Brain pericyte (primary cell): ENCODE measurements at places on chromosomes 6 and 20.

DNA sequence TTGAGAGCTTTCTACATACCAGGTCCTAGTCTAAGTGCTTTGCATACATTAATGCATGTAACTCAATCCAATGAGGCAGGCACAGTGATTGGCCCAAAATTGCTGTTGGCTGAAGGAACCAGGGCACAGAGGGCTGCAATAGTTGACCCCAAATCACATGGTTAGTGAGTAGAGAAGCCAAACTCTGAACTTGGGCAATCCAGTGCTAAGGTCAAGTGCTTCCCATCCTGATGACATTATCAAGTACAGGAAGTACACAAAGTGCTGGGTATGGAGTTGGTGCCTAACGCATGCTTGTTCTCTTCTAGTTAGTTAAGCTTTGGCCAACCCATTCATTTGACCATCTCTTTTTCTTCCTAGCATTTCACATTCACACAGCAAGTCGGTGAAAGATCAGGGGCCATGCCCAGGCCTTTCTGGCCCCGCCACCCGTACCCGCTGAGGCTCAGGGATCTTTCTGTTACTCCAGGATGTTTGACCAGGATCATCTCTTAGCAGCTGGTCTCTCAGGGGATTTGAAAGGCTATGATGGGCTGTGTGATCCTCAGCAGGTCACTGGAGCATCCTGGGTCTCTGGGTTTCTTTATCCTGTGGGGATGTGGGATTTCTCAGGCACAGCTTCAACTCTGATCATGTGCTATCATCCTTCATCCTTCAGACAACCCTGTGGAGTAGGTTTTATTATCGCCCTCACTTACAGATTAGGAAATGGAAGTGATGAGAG is 7.0 kb downstream of the KCNB1 start:
- no peak for DNase-seq

- DNase-seq: no peak
These were observed 53.8 kb upstream of the SLC22A23 start for GRCh38 chr6:3510617-3511016.

GRCh38 chr6:25547797-25548196 is 104.2 kb upstream of the SCGN start:
- DNase-seq: no peak

GRCh38 chr20:58576603-58576970 is 61.4 kb upstream of the APCDD1L start:
- DNase-seq: no peak

- DNase-seq: no peak
These were observed 136.5 kb downstream of the ELOVL4 start for GRCh38 chr6:79810871-79811270.

DNA sequence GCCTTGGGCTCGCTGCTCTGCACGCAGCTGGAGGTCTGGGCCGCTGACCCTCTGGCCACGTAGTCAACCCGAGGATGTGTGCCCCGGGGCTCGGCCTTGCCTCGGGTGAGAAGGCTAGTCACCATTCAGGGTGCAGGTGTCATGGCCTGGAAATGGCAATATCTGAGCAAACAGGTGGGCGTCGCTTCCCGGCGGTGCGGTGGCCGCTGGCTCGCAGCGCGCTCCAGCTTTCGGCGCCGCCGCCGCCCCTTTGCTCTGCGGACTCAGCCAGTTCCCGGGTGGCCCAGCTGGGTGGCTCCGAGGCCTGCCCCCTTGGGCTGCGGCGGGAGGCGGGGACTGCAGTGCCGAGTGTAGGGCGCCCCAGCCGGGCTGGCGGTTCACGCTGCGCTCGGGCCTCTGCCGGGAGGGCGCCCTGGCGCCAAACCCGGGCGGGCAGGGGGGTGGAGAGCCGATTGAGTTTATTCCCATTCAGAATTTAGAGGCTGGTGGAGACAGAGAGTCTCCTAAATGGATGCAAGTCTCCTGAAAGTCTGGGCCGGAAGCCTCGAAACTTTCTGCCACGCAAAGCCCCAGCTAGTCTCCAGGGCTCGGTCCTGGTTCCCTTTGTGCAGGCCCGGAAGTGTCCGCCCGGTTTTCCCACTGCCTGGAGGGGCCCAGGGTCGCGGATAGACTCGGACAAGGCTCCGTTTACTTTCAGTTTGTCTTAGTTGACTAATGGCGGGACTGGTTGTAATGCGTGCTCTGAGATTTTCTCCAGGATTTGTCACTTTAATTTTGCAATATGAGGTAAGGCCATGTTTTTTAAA is 11.3 kb upstream of the TFAP2A start:
- no peak for DNase-seq

DNA sequence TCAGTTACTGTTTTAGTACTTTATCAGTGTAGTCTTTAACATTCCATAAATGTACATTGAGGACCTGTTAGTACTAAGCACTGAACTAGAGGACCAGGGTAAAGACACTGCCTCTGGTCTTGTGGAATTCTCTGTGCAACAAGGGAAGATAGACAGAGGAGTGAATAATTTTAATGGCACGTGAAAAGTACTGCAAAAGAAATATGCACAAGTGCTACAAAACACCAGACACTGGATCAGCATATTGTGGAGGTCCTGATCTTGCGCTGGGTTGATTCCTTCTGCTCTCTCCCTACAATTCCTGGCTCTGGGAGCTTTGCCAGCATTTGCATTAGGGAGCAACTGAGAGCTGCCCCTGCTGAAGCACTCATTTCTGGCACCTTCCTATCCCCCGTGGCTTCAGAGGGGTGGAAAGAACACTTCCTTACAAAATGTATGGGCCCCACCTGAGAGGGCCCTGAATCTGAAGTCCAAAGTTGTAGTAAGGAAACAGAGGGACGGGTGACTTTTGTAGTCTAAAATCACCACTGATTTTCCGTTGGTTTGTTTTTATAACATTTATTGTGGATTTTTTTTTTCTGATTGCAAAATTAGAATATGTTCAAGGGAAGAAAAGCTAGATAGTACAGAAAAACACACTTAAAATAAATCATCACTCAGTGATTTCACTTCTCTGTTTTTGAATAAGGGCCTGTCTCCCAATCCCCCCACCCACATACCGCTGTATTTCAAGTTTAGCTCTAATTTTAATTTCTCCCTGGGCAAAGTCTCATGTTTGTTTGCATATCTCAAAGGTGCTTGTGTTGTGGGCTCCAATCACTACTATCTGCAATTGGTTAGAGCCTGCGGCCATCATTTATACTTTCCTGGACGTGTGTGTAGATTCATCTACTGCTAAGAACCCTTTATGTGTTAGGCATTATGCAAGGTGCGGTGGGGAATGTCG is 4.9 kb downstream of the PKIG start:
- DNase-seq: no peak

GRCh38 chr6:104214901-104215300 is 644.8 kb downstream of the HACE1 start:
- DNase-seq: no peak

DNA sequence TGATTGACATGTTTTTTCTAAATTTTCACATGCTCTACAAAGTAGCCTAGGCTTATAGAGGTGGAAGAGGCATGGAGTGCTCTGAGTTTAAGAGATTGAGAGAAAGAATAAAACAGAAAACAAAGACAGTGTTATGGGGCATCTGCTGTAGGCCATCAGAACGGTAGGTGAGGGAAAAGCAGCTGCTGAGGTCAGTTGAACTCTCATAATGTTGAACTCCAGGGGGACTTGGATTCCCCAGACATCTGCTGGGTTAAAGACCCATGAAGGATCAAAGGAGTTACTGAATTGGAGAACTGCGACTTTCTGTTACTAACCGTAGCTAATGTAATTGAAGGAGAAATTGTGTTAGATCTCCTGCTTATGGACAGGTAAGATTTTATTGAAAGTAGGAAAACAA is 333.9 kb downstream of the TFAP2B start:
- no peak for DNase-seq

DNA sequence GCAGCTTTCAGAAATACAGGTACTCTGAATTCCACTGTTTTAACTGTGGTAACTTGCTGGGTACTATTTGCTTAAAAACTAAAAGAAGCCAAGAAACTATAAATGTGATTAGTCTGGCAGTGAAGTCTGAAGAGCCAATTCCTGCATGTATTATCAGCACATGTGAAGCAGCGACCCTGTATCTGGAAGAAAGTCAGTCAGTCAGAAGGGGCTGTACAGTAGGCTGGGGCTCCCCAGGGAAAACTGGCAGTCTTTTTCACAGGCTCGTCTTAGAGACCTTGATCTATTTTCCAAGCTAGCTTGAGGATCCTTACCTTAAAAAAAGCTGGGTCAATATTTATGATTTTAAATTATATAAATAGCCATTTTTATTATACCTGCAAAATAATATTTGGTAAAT is 104.9 kb downstream of the PDSS2 start:
- DNase-seq: no peak

DNA sequence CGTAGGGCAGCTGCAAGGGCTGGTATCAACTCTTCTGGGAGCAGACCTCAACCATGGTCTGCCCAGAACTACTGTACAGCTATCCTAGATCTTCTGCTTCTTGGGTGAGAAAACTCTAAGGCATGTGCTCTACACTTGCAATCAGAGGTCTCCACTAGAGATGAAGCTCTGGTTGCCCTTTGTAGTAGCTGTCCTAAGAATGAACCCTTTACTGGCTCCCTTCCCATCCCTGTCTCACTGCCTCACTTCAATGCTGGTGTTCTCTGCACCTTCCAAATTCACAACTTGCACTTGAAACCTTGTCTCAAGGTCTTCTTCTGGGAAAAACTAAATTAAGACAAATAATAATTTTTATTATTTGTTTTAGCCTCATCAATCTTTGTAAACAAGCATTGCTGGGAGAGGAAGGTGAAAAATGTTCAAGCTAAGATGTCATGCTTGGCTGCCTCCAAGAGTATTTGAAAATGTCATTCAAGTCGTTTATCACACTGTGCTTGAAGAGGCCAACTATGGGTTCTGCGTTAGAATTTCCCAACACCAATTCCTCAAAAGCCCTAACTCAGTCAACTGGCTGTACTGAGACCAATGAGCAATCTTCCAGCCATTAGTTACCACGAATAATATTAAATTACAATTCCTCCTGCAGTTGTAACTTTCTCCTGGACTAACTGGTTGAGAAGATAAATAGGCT is 255.7 kb upstream of the PRND start:
- no peak for DNase-seq

GRCh38 chr6:37222992-37223391 is 34.6 kb upstream of the TBC1D22B start:
- no peak for DNase-seq

- no peak for DNase-seq
These were observed 64.9 kb upstream of the EYS start for GRCh38 chr6:65771946-65772345.

DNA sequence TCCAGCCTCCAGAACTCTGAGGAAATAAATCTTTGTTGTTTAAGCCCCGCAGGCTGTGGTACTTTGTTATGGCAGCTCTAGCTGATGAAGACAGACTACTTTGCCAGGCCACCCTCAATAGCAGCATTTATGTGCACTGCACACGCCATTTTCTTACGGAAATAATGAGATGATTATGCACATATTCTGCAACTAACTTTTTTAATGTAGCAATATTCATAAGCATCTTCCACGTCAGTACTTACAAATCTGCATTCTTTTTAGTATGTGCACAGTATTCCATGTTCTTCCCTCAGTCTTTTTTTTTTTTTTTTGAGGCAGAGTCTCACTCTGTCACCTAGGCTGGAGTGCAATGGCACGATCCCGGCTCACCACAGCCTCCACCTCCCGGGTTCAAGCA is 46.8 kb upstream of the DSP start:
- DNase-seq: no peak

GRCh38 chr20:40948465-40949267 is 80.0 kb upstream of the TOP1 start:
- no peak for DNase-seq

GRCh38 chr6:125927761-125928160 is 28.8 kb upstream of the HINT3 start:
- DNase-seq: no peak

- DNase-seq: no peak
These were observed 614.9 kb downstream of the DOK5 start for GRCh38 chr20:55090286-55090685.

- no peak for DNase-seq
These were observed 125.6 kb downstream of the BANF2 start for GRCh38 chr20:17825252-17825959.

GRCh38 chr6:29425075-29425474 is 10.3 kb downstream of the OR12D1 start:
- DNase-seq: no peak

GRCh38 chr6:31763619-31763940 is 1.1 kb downstream of the SAPCD1 start:
- no peak for DNase-seq

GRCh38 chr6:11317885-11318771 is 85.7 kb upstream of the NEDD9 start:
- DNase-seq: peak; percentile 76

DNA sequence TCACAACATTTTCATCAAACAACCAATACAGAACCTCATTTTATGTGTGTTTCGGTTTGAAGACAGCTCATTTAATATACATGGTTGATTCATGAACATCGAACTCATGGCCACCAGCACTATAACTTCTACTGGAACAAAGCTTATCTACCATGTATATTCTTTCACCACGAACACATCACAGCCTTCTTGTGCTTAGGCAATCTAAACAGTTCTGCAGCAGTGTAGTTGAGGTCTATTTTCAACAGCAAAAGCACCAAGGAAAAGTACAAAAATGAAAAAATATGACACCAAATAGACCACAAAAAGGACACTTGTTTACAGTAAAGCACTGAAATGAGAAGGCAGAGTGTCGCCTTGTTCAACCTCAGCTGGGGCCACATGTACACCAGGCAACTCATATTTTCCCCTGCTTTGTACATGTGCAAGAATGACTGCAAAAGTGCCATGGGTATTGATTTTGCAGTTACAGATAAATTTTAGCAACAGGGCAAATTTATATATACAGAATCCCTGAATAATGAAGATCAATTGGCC is 25.8 kb upstream of the KCNK5 start:
- DNase-seq: no peak

DNA sequence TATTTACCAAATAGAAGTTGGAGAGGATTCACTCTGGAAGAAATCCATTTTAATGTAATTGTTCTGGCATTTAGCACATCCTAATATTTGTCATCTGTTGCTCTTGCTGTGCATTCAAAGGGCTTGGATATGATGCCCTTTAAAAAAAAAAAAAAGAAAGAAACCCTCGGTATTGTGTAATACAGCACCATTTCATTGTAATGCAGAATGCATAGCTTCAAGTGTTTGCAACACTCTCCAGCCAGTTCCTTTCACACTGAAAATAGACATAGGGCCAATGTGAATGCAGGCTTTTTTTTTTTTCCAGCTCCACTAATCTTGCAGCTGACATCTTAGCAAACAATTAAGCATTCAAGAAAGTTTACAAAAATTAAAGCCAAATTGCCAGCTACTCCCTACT is 197.4 kb upstream of the POU3F2 start:
- DNase-seq: no peak

DNA sequence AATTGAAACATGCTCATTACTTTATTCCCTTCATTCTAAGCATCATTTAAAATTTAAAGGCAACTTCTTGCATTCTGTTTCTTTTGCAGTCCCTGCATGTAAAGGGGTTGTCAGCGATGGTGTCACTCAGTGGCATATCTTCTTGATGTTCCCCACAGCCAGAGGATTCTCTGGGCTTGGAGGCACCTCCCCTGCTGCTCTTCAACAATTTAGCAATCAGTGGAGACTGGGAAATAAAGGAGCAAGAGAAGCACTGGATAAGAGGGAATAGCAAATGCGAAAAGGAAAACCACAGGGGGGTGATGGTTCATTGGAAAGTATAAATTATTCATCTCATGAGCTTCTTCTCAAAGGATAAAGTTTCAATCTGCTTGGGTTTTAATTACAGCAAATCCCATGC is 30.7 kb upstream of the MC3R start:
- no peak for DNase-seq
